ENCODE measurements at places on chromosomes 7 and 10.

GRCh38 chr10:133453516-133454203, at the start of gene SCART1:
SCART1 (plus strand) TSS chr10:133453945; CDS start chr10:133453998, 53 bp downstream.
- no peak for DNase-seq

GRCh38 chr7:52197221-52197620, 838.2 kb upstream of the POM121L12 start:
- no peak for DNase-seq

DNA sequence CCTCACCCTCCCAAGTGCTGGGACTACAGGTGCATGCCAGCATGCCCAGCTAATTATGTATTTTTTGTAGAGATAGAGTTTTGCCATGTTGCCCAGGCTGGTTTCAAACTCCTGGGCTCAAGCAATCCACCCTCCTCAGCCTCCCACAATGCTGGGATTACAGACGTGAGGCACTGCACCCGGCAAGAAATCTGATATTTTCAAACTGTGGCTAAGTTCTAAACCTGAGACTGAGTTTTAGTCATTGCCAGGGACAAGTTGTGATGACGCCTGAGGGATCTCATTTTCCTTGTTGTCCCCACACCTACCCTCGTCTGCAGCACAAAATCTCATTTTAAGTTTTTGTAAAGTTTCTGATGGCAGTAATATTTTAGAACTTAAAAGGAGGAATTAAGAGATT, 9.8 kb downstream of the AUTS2 start:
- DNase-seq: no peak

- no peak for DNase-seq
These were observed 114.1 kb downstream of the EMX2 start for GRCh38 chr10:117656385-117657367.

DNA sequence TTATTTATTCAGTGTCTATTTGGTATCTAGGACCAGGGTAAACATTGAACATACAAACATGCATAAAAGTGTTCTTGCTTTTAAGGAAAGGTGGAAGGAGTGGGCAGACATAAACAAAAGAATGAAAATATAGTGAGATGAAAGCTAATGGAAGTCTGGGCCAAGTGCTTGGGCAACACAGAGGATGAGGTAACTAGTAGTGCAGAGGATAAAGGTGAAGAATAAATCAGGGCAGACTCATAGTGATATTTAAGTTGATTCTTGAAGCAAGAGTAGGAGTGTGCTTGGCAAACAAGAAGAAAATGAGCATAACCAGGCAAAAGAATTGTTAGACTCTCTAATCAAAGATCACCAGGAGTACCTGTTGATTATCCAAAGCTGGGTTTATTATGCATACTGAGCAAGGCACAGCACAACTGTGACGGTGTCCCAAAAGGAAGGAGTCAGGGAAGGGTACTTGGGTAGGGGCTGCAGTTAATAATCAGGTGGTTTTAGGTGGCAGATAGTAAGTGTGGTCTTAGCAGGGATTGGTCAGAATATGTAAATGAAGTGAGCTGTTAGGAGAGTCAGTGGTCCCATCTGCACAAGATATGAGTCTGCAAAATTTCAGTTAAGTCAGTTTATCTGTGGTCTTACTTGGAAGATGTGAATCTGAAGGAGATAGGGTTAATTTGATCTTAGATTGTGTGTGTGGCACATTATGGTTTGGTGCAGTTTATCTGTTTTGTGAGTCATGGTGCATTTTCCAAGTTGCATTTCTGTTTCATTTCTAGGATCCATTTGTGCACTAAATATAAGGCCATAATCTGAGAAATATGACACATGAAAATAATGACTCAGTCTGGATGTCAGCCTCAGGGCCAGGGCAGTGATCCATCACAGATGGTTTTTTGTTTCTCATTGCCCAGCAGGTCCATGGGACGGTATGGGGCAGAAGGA, 30.6 kb upstream of the TAX1BP1 start:
- DNase-seq: no peak

GRCh38 chr7:88429382-88429781, 122.7 kb upstream of the STEAP4 start:
- no peak for DNase-seq

DNA sequence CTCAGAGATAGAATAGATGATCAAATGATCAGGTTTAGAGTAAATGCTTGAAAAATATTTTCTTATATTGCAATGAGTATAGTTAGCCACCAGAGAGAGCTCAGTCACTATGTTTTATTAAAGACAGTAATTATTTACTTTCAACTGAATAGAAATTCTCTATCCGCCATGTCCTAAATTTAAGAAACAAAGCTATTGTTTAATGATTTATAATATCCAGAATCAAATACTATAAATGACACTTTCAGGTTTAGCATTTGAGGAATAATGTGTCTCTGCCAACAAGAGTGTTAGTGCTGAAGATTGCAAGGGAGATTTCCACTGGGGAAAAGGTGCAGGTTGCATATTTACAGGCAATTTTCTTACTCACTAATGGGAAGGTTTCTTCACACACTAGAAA, 184.7 kb downstream of the DGKB start:
- DNase-seq: no peak

- DNase-seq: no peak
These were observed 296.0 kb upstream of the MKI67 start for GRCh38 chr10:128422190-128422589.

DNA sequence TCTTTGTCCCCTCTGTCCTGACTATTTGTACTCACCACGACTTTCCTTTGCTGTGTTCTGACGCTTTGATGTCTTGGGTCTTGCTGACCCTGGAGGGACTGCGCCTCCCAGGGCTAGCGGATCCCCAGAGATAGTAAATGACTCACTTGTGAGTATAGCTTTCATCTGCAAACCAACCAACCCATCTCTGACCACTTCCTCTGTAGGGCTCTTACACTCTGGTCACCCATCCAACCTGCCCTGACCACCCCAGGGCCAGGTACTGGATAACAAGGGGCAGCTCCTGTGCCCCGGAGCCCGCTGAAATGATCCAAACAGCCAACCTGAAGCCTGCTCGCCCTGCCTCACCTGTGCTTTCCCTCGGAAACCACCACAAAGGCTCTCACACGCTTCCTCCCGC, 125.2 kb upstream of the CARD11 start:
- no peak for DNase-seq

GRCh38 chr10:112426111-112426510, 20.6 kb downstream of the ZDHHC6 start:
- no peak for DNase-seq

DNA sequence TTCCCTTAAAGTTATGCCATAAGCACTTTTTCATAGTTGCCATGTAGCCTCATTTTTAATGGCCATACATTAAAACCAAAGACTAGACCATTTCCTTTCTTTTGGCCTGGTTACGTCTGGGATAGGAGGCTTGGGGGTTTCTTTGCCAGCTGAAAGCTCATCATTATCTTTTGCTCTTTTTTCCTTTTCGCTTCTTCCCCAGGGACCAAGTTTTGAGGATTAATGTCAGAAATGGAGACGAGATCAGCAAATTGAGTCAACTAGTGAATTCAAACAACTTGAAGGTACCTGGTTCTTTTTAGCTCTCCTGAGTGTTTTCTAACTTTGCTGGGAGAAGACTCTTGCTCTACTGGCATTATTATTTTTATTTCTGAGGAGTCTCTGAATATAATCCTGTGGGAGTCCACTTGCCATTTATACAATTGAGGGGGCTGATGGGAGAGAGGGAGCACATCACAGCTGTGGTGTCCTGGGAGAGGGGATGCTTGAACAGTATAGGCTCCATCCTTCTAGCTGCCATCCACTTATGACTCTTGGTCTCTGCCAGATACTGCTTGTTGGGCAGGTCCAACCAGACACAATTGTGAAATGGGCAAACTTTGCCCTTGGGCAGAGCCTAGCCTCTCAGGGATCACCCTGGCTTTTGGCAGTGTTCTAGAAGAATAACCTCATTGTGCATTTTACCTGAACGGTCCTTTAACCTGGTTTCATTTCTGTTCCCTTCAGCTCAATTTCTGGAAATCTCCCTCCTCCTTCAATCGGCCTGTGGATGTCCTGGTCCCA, 5.8 kb downstream of the CPA4 start:
- DNase-seq: no peak

DNA sequence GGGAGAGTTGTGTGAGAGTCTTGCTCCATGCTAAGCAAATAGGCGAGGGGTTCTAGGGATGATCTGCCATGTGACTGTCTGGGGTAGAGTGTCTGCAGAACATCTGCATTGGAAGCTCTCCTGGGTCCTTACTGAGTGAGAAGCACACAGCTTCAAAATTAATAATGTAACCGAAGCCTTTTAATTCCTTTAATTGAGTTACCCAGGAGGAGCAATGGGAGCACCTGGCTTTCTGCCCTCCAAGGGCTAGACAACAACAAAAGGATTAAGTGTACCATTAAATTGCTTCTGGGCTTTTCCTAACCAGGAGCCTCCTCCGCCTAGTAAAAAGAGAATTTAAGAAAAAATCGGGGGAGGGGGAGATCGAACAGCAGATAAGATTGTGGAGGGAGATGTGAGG, 102.0 kb upstream of the TBX20 start:
- no peak for DNase-seq

DNA sequence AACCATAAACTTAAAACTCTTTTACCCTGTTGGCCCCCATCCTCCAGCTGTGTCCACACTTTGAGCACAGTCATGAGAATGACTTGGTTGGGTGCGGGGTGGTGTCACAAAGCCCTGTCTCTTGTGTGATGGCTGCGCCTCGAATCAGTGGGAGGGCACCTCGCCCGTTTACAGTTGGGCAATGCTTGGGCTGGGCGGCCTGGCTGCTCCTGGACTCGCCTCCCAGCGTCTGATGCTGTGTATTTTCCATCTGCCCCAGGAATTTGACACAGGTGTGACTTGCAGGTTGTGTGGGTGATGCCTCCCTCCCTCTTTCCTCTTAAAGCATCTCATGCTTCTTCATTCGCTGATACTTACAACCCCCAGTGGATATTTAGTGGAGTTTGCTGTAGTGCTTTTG, 33.7 kb downstream of the CHST12 start:
- DNase-seq: no peak

DNA sequence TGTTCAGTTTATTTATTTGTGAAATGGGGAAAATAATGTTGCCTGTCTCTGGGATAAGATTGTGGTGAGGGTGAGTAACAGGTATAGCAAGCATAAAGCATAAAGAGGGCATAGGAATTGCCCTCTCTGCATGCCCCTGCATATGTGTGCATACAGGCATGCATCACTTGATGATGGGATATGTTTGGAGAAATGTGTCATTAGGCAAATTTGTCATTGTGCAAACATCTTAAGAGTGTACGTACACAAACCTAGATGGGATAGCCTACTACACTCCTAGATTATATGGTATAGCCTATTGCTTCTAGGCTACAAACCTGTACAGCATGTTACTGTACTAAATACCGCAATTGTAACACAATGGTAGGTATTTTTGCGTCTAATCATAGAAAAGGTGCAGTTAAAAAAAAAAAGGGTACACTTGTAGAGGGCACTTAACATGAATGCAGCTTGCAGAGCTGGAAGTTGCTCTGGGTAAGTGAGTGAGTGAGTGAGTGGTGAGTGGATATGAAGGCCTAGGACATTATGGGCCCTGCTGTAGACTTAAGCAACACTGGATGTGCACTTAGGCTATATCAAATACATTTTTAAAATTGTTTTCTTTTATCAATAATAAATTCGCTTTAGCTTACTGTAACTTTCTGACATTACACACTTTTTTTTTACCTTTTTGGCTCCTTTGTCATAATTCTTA, 386.5 kb upstream of the ANKRD30A start:
- no peak for DNase-seq

- DNase-seq: no peak
These were observed 5.3 kb upstream of the GIMAP5 start for GRCh38 chr7:150731916-150732315.

- DNase-seq: no peak
These were observed 81.3 kb downstream of the OSBPL3 start for GRCh38 chr7:24898691-24899090.

- DNase-seq: no peak
These were observed 21.3 kb downstream of the MKX start for GRCh38 chr10:27724287-27724686.

DNA sequence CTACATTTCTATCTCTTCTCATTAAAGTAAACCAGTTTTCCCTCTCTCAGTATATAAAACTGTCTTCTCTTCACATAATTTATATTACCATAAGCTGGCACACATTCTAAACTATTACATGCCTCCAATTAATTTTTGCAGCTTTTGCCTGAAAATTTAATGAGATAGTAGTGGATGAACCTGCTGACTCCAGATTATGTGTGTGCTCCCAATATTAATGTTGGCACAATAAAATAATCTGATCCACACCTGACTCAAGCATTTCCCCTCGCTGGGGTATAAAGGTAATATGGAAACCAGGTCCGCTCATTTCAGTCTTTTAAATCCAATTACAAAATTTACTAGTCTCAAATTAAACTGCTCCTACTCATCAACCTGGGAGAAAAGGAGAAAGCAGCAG, 63.4 kb downstream of the CTBP2 start:
- no peak for DNase-seq

GRCh38 chr7:93914581-93915066, 6.9 kb upstream of the GNG11 start:
- no peak for DNase-seq

DNA sequence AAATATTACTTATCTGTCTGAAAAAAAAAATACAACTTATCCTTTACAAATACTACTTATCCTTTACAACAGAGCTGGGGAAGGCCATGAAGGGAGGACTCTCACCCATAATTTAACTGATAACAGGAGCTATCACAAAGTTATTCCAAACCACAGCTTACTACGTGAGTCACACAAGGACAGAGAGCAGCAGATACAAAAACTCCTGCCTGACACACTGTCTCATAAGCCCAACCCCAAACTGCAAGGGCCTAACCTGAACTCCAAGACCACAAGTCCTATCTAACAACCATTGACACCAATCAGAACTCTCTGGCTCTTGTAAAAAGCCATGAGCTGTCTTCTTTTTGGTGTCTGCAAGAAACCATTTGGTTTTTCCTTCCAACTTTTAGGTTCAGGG, 28.5 kb upstream of the CXCL12 start:
- no peak for DNase-seq

DNA sequence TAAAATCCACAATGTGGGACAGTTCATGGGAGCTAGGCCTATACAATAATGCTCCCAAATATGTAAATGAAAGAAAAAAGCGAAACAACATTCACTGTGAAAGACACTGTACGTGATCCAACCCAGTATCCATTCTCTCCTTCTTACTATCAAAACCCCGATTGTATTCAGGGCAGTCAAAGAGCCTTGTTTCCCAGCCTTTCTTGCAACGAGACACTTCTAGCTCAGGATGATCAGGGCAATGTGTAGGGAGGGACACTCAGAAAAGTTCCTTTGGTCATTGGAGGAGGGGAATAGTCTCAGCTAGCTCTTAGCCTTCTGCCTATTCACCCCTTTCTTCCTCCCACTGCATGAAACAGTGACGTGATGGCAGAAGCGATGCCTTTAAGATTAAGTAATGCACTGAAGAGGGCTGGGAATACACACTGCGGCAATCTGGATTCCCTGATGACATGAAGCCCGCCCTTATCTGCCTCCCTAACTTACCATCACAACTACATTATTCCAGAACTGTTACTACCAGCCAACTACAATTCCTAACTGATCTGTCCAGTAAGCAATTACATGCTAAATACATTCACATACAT, 27.3 kb downstream of the UBE2H start:
- no peak for DNase-seq

DNA sequence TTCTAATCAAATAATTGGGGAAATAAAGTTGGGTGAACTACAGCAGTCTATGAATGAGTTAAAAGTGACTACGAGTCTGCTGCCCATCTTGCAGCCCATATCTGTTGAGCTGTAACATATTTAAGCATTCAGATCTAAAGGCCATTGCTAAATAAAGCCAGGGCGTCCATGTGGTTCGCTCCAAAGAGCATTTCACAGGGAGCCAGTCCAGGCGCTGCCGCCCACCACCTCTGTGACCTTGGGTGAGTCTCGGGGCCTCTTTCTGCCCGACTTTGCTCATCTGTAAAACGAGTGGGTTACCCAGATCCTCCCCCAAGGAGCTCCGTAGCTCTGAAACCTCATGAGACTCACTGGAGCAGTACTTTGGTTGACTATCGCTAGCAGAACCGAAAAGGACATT, 223.1 kb downstream of the CUX1 start:
- no peak for DNase-seq
